AG04450 (cell line): ENCODE measurements at places on chromosomes 11 and 22.

GRCh38 chr11:128520206-128520887, 67.0 kb downstream of the ETS1 start:
- no peak for DNase-seq

DNA sequence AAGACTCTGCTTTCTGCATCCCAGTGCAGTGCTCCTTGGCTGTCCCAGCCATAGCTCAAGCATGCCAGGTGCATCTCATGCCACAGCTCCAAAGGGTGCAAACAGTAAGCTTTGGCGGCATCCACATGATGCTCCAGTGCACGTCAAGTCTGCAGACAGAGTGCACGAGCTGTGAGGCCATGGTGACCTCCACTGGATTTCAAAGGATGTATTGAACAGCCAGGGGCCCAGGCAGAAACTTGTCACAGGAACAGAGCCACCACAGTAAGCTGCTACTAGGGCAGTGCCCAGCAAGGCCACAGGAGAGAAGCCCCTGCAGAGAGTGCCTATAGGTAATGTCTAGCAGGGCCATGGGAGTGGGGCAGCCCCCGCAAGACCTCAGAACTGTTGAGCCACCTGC, 206.8 kb upstream of the DDI1 start:
- DNase-seq = no peak

- no peak for DNase-seq
These were observed 460.0 kb downstream of the BUD13 start for GRCh38 chr11:116312570-116313391.

GRCh38 chr22:44042249-44043218, 18.4 kb downstream of the PARVB start:
- DNase-seq = peak; percentile 23
